ENCODE measurements at places on chromosomes 12 and 14.

GRCh38 chr12:10293570-10294227 is 14.0 kb upstream of the KLRD1 start:
- no peak for DNase-seq

- no peak for DNase-seq
These were observed 7.7 kb downstream of the ANAPC5 start for GRCh38 chr12:121344506-121344905.

- no peak for DNase-seq
These were observed 164.6 kb downstream of the EGLN3 start for GRCh38 chr14:33786091-33786825.

DNA sequence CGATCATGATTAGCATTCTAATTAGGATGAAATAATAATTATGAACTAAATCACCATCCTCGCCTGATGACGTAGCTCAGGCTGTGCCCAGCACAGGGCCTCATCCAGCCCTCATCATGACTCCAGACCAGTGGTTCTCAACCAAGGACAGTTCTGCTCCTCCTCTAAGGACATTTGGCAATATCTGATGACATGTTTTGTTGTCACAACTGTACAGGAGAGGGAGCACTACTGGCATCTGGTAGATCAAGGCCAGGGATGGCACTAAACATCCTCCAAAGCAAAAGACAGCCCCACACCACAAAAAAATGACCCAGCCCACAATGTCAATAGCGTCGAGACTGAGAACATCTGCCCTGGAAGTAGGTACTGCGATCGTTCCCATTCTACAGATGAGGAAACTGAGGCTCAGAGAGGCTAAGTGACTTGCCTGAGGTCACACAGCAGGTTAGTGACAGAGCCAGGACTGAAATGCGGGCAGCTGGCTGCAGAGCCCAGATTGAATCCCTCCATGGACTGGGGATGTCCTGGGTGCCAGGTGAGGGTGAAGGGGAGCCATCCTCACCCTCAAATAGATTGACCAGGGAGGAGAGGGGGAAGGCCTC is 15.5 kb downstream of the TRPV4 start:
- no peak for DNase-seq

- DNase-seq: no peak
These were observed 916 bp upstream of the CHPT1 start for GRCh38 chr12:101696251-101697196.

DNA sequence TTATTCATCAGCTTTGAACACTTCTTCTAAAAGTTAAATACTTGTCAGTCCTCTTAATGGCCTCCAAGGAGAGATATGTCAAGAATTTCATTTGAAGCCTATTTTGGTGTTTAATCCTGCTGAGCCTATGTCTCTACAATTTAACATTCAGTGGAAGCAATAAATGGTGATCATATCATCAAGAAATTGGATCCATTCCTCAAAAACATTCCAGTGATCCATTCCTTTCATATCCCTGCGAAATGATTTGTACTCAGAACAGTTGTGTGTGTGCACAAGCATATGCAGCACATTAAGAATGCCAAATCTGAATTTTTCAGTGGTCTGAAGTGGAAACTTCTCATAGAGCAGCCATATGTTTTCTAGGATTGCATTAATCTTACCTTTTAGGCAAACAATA is 373.7 kb upstream of the SYT1 start:
- no peak for DNase-seq

DNA sequence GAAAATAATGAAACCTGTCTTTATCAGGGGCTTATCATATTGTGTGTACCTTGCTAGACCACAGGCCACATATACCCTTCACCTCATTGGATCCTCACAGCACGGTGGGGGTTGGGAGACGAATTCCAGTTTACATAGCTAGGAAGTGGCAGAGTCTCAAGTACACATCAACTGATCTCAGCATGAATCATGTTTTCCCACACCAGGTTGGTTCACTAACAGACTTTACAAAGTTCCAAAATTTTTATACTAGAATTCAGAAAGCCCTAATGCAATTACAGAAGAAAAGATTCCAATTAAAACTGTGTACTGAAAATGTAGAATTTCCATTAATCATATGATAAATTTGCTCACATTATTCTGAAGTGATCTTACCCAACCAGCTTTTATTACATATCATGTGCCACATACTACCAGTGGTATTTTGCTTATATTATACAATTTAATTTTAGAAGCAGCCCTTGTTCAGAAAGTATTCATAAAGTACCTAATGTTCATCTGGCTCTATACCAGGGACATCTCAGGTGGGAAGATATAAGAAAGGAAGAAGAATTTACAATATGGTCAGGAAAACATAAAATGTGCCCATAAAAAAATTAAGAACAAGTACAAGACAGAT is 196.2 kb downstream of the ITPR2 start:
- DNase-seq: no peak

- no peak for DNase-seq
These were observed 63.4 kb upstream of the RTRAF start for GRCh38 chr14:51925980-51926379.

- DNase-seq: no peak
These were observed 713.9 kb upstream of the USP15 start for GRCh38 chr12:61546296-61546695.

DNA sequence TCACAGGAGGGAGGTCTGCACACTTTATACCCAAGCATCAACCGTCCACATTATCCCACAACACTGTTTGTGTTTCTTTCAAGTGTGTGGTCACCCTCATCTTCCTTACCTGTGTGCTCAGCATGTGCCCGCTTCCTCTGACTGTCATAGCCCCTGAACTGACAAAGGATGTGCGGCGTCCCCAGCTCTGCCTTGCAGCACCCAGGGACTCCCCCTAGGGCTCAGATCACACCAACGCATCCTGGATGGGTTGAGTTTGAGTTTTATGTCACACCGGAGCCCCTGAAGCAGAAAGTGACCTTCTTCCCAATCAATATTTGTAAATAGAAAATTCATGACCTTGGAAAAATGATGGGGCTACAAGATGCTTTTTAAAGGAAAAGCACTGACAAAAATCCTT is 770.7 kb upstream of the TMEM132C start:
- no peak for DNase-seq

DNA sequence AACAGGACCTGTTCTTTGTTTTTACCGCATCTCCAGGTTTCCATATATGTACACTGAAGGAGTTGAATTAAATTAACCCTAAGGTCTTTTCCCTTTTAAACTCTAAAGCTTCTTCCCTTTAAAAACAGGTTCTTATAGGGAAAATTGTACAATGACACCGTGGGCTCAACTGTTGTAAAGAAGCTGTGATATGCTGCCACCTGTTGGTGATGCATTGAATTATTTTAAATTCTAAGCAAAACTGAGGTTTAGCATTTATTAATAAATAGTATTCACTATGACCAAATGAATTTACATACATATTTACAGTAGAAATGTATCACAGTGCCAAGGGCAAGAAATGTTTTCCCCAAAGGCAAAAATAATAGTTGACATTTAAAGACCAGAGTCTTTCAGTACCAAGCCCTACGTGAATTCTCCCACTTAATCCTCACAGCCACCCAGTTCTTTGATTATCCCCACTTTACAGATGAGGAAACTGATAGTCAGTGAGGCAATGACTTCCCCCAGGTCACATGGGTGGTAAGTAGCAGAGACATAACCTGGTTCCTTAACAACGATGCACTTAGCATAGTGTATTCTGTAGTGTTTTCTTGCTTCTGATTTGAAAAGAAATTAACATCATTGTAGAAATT is 35.7 kb upstream of the TMEM263 start:
- DNase-seq: no peak

DNA sequence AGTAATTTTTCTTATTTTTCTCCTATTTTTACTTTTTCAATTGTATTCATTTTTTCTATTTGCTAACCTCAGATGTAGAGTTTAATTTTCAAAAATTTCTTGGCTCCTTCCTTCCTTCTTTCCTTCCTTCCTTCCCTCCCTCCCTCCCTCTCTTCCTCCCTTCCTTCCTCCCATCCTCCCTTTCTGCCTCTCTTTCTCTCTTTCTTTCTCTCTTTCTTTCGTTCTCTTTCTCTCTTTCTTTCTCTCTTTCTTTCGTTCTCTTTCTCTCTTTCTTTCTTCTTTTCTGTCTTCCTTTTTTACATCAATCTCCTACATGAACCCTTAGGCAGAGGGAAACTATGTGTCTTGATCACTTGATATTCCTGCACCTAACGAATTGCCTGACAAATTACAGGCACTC is 12.4 kb upstream of the GYS2 start:
- DNase-seq: no peak

Data from stimulated activated CD8-positive, alpha-beta memory T cell treated with anti-CD3 and anti-CD28 coated beads, Interleukin-2, amount 100 ng/mL, for 1 hour (primary cell).